ENCODE measurements at places on chromosomes 13 and 19.

DNA sequence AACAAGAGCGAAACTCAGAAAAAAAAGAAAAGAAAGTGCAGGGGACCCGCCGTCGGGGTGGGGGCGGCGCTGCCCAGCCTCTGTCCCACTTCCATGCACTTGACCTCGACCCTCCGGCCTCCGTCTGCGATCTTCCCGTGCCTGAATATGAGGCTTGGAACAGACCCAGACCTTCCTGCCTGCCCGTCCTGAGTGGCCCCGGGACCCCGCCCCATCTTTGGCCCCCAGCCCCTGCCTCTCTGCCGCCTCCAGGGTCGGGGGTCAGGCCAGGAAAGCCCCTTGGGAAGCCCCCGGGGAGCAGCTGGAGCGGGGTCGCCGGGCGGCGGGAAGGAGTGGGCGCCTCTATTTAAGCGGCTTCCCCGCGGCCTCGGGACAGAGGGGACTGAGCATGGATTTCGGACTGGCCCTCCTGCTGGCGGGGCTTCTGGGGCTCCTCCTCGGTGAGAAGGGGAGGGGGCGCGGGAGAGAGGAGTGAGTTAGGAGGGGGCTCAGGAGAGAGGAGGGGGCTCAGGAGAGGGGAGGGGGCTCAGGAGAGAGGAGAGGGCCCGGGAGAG is at the start of gene MADCAM1:
MADCAM1 (plus strand) TSS at position 375 of the 554 bp plus-strand sequence; CDS start at position 389, 14 bp downstream.
- DNase-seq, result no peak

GRCh38 chr13:91086936-91087716 is 260.4 kb upstream of the MIR17HG start:
- no peak for DNase-seq

GRCh38 chr19:19657397-19657783 is 6.1 kb downstream of the ATP13A1 start:
- no peak for DNase-seq

GRCh38 chr19:40588110-40588854 is 11.6 kb downstream of the SHKBP1 start:
- no peak for DNase-seq

DNA sequence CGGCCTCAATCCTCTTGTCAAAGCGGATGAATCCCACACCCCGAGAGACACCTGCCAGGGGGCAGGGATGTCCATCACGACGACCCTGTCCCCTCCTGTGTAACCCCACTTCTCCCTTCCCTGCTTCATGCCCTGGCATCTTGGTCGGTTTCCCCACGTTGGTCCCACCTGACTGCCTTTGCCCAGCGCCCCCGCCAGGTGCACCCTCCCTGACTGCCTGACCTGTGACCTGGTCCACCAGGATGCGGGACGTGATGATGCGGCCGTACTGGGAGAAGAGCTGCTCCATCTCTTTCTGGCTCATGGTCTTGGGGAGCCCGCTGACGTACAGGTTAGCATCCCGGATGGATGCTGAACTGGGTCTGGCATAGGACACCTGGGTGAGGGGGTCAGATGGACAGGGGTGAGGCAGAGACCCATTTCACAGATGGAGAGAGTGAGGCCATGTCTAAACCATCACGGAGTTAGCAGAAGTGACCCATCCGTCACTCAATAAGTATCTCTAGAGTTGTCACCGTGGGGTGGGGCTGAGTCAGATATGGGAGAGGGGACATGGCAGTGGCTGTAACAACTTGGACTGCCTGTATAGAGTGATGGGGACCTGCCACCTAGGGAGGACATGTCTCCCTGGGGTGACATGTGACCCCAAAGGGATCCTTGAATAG is 22.5 kb downstream of the ELAVL3 start:
- DNase-seq, result no peak

- no peak for DNase-seq
Observed at GRCh38 chr13:78045916-78046315, 127.3 kb upstream of the EDNRB start.

DNA sequence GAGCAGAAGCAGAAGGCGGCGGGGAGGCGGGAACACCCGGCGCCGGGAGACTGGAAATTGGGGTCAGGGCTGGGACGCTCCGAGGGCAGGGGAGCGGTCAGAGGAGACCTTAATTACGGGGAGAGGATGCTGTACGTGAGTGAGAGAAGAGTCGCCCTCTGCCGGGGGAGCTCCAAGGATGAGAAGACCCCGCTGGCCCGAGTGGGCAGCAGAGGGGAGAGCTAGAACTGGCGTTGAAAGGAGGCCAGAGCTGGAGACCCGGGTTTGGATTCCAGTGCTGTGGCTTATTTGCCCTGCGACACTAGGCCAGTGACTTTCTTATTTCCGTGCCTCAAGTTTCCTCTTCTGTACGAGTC is 536 bp downstream of the FAM32A start:
- peak; percentile 71 for DNase-seq

- DNase-seq, result no peak
Observed at GRCh38 chr13:63117710-63118109, 1702.1 kb upstream of the PCDH20 start.

DNA sequence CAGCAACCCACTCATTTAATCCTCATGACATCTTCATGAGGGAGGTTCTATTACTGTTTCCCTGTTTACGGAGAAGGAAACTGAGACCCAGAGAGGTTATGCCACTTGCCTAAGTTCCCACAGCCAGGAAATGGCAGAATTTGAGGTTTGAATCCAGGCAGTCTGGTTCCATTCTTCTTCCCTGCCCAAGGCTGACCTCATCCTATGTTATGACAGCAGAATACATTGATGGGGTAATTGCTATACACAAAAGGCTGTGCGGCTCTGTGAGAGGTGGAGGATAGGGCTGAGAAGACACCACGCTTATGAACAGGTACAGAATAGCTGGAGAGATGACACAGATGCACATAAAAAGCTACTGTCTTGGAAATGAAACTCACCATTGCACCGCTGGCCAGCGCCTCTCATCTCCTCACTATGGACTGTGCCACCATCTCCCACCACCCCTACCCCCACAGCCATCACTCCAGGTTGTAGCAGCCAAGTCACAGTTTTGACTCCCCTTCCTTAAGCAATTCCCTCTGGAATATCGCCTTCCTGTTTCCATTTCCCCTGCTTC is 11.5 kb downstream of the MAG start:
- DNase-seq, result no peak

- DNase-seq, result no peak
Observed at GRCh38 chr13:80630685-80631121, 289.8 kb upstream of the SPRY2 start.

DNA sequence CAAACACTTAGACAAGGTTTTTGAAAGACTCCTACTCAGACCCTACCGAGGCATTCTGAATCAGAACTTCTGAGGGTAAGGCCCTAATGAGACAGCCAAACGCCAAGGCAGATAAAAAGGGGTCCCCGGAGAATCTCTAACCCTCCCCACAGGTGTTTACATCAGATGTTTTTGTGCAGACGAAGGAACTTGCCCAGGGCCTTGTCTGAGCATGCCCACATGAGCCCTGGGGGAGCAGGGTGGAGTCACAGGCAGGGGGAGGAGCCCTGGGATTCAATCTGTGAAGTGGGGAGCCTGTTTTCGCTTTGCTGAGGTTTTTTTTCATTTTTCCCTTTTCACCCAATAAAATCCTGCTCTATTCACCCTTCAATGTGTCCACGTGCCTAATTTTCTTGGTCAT is 61.6 kb upstream of the MED4 start:
- no peak for DNase-seq

DNA sequence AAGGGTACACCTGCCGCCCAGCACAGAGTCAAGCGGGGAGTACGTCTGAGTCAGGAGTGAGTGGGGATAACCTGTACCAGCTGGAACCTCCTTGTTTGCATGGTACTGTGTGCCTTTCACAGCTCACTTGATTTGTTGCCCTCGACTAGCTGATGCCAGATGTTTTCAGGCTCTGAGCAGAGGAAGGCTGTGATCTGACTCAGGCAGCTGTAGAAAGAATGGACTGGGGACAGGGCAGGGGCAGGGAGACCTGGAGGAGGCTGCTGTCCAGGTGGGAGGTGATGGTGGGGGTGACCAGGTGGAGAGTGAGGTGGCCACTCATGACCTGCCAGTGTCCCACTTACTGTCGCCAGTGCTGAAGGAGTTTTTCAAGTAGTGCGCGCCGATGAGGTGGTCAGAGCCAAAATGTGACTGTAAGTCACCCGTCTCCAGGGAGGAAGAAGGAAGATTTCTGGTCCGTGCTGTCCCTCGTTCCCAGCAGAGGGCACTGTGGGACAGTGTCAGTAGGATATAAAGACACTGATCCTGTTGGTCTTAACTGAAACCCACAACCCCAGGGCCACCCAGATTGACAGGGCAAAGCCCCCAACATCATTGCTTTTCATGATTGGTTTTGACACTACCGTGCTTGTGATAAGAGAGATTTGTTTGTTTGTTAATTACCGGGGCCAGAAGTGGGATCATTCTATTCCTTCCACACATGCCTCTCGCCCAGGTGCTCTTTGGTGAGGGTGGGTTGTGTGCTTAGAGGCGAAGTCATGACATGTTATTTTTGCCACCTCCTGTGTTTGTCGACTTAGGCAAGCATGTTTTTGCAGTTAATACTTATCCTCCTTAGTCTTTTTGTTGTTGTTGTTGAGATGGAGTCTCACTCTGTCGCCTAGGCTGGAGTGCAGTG is 128.4 kb downstream of the DPF1 start:
- DNase-seq, result peak; percentile 86

- DNase-seq, result peak; percentile 6
Observed at GRCh38 chr19:45403781-45404556, 900 bp downstream of the PPP1R13L start.

GRCh38 chr13:99577934-99578917 is 77.0 kb downstream of the TM9SF2 start:
- no peak for DNase-seq

DNA sequence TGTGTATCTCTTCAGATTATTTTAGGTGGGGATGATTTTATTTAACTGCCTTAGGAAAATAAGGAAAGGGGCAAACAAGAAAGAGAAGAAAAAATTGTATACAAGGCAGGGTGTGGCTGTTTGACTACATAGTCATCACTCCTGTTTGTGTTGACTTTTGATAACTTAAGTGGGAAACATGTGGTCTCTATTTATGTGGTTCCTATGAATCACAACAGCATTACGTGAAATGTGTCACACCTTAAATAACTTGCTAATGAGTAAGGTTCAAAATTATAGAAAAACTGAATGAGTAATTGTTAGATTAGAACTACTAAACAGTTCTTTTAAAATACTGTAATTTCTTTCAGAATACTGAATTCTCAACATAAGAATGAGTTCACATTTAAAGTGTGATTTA is 69.3 kb downstream of the LMO7 start:
- DNase-seq, result no peak

DNA sequence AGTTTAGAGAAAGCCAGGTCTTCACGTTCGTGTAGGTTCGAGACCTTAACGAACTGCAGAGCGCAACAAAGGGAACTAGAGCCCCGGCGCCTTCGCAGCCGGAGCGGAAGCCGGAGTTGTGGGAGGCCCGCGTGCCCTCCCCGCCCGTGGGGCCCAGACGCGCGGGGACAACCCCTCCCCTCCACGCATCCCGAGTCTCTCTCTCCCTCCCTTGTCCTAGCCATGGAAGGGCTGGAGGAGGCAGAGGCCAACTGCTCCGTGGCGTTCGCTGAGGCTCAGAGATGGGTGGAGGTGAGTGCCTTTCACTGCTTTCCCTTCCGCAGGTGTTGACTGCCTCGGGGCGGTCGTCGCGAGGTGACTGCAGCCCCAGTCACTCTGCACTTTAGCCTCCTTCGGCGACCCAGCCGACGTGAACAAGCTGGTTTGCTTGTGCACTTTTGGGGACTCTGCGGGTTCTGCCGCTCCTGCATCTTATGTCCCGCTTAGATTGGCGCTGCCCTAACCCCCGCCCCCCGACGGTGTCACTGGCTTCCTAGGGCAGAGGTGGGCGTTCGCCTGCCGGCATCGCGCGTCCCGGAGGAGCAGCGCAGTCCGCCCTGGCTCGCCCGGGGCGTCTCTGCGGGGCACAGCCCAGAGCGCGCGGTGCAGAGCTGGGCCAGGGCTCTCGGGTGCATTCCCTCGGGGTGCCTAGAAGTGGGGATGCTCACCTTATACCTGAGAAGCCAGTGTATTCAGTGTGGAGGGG is 478 bp downstream of the LMO7 start:
- DNase-seq, result peak; percentile 87

GRCh38 chr19:54389553-54389952 is 24.8 kb upstream of the LAIR1 start:
- no peak for DNase-seq

GRCh38 chr13:29284726-29285125 is 310.8 kb downstream of the SLC7A1 start:
- DNase-seq, result no peak

GRCh38 chr13:21413013-21413412 is 46.1 kb downstream of the ZDHHC20 start:
- DNase-seq, result no peak

- peak; percentile 50 for DNase-seq
Observed at GRCh38 chr19:39474139-39474620, 6.5 kb upstream of the TIMM50 start.

- no peak for DNase-seq
Observed at GRCh38 chr19:55091955-55092354, 16.3 kb downstream of the EPS8L1 start.

DNA sequence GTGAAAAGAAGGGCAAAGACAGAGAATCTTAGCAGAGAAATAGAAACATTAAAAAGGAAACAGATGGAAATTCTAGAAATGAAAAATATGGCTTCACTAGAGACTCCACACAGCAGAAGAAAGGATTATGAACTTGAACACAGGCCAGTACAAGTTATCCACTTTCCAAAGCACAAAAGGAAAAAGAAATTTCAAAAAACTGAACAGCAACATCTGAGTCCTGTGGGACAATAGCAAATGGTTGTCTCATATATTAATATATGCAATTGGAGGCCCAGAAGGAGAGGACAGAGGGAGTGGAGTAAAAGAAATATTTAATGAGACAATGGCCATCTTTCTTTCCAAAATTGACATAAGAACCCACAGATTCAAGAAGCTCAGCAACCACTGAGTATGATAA is 141.7 kb upstream of the GJB6 start:
- no peak for DNase-seq

DNA sequence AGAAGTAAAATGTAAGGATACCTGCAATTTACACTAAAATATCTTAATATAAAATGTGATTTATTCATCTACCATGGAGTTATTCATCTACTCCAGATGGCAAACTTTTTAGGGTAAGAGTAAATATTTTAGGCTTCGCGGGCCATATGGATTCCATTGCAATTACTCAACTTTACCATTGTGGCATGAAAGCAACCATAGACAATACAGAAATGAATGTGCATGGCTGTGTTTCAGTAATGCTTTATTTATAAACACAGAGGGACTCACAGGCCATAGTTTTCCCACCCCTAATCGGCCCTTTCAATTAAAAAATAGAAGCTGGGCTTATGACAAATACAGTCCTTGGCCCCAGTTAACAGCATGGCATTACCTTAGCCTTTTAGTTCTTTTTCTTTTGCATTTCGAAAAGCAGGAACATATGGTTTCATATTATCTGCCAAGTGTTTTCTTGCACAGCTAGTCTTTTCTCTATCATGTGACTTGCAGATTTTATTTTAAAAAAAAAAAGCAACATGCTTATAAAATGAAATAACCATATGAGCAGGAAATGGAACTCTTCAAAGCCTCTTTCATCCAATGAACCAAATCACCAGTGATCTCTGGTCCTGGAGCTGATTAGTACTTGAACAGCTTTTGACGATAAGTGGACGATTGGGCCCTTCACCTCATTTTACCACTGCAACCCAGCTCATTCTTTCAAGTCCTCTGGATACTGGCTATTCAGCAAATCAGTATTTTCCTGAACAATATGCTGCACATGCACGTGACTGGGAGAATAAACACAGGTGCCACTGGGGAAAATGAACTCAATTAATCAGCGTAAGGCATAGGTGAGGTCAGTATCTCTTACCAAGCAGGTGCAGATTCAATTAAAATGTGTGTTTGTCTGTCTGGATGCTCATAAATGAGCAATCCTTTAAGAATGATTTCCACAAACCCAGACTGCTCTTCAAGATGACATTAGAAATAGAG is 63.9 kb downstream of the LHFPL6 start:
- DNase-seq, result peak; percentile 72
